NCI-H1694 treated with DMSO at 0.1 percent for 48 hours (cell line): ENCODE measurements at places on chromosomes 2 and 18.

DNA sequence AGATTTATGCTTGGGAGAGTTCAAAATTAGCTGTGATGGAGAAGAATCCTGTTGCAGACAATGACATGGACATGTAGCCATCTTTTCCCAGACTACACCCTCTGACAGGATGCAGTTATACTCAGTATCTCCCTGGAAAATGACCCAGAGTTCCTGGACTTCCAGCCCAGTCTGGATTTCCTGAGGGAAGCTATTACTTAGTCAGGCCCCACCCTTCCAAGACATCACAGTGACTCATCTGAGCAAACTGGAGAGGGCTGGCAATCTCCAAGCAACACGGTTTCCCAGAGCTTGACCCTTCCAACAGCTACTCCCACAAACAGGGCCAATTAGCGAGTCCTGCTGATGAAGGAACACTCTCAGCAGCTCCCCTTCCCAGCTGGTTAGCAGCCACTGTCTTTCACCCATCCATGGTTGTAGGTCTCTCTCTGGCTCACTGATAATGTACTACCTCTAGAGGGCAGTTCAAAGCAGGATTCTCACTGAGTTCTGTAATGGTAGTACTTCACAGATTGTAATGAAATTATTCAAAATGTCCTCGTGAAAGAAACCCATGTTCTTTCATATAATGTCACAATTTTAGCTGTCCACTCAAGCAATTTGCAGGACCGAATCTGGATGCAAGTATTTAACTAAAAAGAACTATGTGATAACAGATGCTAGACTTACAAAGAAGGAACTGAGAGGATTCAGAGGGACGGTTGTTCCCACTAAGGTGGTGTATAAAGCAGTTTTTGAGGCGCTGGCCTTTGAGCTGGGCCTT, 110.2 kb downstream of the MDH1 start:
- DNase-seq = peak; percentile 62

DNA sequence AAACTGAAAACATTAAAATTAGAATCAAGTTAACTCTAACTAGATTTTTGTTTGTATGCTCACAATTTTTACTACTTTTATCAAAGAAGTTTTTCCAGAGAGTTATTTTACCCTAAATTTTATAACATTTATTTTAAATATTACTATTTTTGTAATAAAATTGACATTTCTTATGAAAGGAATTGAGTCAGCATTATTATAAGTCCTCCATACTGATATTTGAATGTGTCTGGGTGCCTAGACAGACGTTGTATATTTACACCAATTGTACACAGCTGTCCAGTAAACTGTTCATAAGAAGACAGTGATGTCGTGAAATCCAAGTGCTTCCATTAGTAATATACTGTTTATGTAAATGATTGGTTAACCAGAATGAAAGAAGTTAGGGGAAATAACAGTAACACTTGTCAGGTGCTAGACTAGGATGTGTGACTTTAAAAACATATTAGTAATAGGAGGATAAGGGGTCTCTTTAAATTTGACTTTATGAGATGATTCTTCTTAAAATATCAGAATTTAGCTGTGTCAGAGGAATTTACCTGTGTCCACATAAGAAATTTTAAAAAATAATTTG, 73.7 kb downstream of the TANK start:
- no peak for DNase-seq

GRCh38 chr2:190996338-190996946, 17.5 kb downstream of the STAT1 start:
- DNase-seq = peak; percentile 4

DNA sequence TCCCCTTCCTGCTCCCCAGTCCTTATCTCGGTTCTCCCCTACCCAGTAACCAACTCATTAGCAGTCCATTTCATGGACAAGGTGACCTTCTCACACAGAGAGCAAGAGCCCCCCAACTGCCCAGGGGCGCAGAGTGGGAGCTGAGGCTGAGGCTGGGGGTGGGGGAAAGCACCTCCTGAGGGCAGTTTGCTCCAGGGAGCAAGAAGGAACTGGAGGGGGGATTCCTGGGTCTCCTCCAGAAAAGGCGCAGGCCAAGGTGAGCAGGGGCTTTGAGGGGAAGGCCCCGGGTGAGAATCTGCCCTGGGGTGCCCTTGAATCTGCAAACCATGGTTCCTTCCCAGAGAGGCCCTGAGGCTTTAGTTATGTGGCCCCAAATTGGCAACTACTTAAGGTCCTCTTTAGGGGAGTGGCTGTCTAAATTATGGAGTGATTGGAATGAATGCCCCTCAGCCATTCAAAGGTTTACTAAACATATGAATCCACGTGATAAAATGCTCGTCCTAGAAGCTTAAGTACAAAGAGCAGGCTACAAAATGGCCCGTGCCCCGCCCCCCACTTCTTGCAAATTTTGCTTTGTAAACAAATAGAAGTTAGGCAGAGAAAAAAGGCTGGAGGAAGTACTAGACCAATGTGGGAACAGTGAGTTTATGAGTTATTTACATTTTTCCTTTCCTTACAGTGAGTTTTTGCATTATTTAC, 123.5 kb upstream of the HS6ST1 start:
- no peak for DNase-seq

DNA sequence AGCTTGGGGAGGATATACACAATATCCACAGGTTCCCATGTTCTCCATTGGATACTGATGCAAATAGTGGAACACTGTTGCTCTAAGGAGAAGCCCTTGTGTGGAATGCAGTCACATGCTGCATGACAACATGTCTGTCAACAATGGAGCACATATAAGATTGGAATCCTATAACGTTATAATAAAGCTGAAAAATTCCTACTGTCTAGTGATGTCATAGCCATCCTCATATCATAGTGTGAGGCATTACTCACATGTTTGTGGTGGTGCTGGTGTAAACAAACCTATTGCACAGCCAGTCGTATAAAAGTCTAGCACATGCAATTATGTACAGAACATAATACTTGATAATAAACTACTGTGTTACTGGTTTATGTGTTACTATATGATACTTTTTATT, 394.7 kb downstream of the FBXO15 start:
- DNase-seq = no peak

DNA sequence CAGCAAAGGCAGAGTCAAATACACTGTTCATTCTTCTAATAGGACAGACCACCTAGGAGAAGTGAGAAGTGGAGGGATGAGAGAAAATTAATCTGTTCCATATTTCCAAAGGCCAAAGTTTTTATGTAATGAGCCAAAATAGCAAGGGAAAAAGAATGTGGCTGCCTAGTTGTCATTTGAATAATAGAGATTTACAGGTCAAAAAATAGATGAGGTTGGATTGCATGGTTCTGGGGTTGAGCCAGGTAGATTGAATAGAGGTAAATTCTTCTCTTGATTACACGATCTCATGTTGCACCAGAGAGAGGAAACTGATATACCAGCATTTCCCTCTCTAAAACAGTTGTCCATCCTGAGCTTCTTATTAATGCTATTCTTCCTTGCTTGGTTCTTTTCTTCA, 325.8 kb downstream of the CCDC178 start:
- DNase-seq = no peak

DNA sequence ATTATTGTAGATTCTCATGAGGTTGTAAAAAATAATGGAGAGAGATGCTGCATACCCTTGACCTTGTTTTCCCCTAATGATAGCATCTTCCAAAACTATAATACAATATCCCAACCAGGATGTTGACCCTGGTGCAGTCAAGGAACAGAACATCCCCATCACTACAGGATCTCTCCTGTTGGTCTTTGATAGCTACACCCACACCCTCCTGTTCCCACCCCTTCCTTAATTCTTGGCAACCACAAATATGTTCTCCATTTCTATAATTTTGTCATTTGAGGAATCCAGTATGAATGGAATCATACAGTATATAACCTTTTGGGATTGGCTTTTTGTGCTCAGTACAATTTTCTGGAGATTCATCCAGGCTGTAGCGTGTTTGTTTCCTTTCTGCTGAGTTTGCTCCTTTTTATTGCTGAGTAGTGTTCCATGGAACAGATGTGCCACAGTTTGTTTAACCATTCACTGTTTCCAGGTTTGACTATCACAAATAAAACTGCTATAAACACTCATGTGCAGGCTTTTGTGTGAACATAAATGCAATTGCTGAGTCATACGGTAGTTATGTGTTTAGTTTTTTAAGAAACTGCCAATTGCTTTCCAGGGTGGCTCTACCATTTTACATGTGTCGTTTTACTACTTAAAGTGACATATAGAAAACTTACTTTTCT, 22.2 kb downstream of the MCFD2 start:
- DNase-seq = no peak

- peak; percentile 95 for DNase-seq
Observed at GRCh38 chr18:68427951-68428401, 286.9 kb downstream of the TMX3 start.

DNA sequence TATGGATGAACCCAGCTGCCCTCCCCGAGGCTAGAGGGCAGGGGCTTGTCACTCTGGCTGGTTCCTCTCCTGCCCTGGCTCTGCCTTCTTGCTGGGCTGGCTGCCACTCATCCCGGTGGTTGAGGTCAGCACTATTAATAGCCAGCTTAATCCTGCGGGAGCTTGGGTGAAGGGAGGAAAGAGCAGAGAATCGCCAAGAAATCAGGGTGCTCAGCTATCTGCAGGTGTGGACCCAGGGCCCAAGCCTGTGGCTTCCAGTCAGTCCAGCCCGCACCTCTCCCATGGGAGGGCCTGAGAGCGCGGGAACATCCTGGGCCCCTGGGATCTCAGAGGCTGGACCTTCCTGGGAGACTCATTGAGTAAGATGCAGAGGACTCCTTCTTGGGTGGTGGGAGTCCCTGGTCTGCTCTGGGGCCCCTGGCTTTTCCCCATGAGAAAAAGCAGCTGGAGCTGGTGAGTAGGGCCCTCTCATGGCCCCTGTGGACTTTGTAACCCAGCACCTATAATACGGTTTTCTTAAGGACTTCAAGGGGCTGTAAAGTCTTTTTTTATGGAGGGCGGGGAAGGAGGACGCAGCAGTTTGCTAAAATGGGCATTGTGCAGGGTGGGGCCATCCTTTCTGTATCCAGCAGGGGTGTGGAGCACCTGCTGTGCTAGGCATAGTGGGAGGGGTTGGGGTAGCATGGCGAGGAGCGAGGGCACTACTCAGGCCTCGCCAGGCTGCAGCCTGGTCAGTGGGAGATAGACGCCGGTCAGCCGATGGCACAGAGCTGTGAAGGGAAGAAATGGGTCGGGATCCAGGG, 27.4 kb upstream of the CNNM3 start:
- DNase-seq = no peak

DNA sequence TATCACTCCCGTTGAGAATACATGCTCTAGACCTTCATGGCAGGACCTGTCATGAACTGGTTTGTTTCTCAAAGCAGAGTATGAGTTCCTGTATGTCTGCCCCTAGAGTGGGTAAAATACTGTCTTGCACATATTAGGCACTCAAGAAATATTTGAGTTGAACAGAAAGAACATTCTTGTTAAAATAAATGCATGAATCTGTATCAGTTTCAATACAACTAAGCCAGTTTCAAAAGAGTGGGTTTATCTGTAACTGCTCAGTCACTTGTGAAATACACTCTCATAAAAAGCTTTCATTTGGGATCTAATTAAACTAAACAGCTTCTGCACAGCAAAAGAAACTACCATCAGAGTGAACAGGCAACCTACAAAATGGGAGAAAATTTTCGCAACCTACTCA, 69.2 kb downstream of the RFTN2 start:
- DNase-seq = no peak

- DNase-seq = peak; percentile 26
Observed at GRCh38 chr2:166361351-166362153, 14.2 kb downstream of the SCN9A start.

GRCh38 chr18:54257015-54257414, 12.3 kb upstream of the POLI start:
- no peak for DNase-seq

DNA sequence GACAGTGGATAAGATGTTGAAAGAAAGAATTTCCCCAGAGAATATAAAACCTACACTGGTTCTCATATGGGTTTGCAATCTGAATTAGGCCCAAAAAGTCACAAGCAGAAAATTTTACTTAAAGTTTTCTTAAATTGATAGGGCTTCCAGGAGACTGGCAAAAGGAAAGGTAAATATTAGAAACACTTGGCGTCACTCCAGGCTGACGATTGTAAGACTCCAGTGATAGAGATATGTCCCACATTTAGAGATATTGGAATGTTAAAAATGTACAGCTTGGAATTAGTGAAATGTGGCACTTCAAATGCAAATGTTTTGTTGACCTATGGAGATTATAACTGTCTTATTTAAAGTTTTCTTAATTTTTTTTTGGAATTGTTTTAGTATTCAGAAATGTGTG, 14.0 kb downstream of the YIPF4 start:
- no peak for DNase-seq

DNA sequence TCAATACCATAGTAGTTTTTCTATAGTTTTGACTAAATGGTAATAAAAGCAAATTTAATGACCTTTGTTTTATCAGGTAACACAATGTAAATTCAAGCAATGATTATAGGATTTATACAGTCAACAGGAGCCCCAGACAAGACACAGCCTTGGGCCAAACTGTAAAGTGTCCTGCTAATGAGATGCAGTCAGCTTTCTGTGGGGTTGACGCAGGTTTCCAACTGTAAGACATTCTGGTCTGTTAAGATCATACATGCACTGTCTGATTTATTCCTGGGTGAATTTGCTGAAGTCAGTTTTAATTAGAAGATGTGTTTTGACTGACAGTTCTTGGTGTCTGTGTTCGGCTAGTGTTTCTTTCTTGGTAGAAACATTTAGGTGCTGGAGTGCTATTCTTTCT, 180.3 kb downstream of the SNTG2 start:
- no peak for DNase-seq

GRCh38 chr18:63963615-63964256, 6.1 kb upstream of the SERPINB8 start:
- DNase-seq = peak; percentile 23

- no peak for DNase-seq
Observed at GRCh38 chr2:9897331-9897737, 54.1 kb downstream of the TAF1B start.

GRCh38 chr18:22657619-22658018, 239.9 kb upstream of the CTAGE1 start:
- DNase-seq = no peak

DNA sequence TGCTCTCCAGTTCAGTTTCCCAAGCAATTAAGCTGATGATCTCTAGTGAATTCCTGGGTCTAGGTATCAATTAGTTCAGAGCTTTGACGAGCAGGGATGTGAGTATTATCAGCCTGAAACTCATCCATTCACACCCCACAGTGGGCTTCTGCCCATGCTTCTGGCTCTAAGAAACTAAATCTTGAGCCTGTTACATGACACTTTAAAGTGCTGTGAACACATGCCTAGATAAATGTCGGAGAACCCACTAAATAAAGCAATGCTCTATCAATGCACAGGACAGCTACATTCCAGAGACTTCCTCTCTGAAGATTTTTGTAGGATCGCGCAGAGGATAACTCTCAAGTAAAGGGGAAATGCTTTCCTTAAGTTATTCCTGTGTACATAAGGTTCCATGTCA, 356.5 kb upstream of the TNP1 start:
- DNase-seq = no peak

- no peak for DNase-seq
Observed at GRCh38 chr2:16665748-16666448, at the start of gene CYRIA. TSS of gene CYRIA (minus strand) at chr2:16665834. CDS start at chr2:16588119, 77,715 bp downstream.

- no peak for DNase-seq
Observed at GRCh38 chr18:57397440-57398132, 37.6 kb upstream of the ONECUT2 start.

- no peak for DNase-seq
Observed at GRCh38 chr2:197504000-197504399, 3.8 kb downstream of the HSPE1 start.
